ENCODE measurements at places on chromosomes 12 and 14.

GRCh38 chr12:14868916-14869506, 16.6 kb downstream of the MGP start:
- DNase-seq: no peak

GRCh38 chr14:101473795-101474562, 87.3 kb upstream of the DIO3 start:
- no peak for DNase-seq

- no peak for DNase-seq
Measured at GRCh38 chr14:85399186-85399585, 130.8 kb upstream of the FLRT2 start.

GRCh38 chr12:89257340-89257739, 95.0 kb downstream of the DUSP6 start:
- DNase-seq: no peak

- no peak for DNase-seq
Measured at GRCh38 chr14:91155626-91156089, 41.8 kb downstream of the DGLUCY start.
